Putamen (tissue), 1 donor: ENCODE measurements at places on chromosomes 11 and 22.
A peak's percentile ranks its signal among the peaks of the same experiment; 100 is the strongest.

DNA sequence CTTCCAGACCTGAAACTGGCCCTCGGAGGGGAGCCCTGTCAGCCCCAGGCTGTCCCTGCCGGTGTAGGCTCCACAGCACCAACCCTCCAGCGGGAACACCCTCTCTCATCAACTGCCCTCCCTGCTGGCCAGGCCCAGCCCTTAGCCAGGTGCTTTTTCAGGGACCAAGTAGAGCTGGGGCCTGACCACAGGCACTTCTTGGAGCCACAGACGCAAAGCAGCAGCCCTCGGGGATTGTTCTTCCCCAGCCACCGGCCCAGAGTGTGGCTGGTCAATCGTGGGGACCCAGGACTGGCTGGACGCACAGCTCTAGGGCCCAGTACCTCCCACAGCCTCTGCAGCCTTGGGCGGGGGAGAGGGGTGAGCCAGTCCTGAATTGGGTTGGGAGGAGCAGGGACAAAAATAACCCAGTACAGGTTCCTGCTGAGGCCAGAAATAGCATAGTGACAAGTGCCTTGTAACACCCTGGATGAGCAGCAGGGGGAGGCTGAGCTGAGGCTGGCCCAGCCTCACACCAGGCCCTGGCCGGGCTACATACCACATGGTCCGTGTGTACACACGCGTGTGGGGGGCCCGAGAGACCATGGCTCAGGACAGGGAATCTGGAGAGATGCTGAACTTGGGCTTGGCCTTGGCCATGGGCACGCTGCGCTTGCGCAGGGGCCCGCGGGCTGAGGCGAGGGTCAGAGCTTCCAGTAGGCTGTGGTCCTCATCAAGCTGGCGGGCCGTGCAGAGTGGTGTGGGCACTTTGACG lies 2.0 kb downstream of the KCNJ11 start:
- DNase-seq, result peak; percentile 58

GRCh38 chr11:35012467-35013191 lies 96.2 kb downstream of the PDHX start:
- no peak for DNase-seq

- DNase-seq, result no peak
Observed at GRCh38 chr11:62682518-62682917, 3.6 kb upstream of the UBXN1 start.

- DNase-seq, result no peak
Observed at GRCh38 chr11:34242037-34242625, 115.7 kb downstream of the ABTB2 start.

DNA sequence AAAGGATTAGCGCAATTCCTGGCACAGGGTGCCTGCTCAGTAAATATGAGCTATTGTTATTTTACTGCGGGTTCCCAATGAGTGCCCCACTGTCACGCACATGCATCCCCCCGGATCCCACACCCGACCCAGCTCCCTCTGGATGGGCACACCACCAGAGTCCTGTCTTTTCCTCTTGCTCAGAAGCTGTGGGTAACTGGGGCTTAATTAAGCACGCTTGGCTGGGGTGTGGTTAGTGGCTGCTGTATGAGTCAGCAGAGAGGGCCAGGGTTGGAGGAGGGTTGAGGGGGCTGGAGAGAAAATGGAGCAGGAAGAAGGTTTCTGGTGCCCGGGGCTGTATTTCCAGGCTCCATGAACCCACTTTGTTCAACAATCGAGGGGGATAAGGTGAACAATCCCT lies 30.3 kb upstream of the NECTIN1 start:
- DNase-seq, result no peak

DNA sequence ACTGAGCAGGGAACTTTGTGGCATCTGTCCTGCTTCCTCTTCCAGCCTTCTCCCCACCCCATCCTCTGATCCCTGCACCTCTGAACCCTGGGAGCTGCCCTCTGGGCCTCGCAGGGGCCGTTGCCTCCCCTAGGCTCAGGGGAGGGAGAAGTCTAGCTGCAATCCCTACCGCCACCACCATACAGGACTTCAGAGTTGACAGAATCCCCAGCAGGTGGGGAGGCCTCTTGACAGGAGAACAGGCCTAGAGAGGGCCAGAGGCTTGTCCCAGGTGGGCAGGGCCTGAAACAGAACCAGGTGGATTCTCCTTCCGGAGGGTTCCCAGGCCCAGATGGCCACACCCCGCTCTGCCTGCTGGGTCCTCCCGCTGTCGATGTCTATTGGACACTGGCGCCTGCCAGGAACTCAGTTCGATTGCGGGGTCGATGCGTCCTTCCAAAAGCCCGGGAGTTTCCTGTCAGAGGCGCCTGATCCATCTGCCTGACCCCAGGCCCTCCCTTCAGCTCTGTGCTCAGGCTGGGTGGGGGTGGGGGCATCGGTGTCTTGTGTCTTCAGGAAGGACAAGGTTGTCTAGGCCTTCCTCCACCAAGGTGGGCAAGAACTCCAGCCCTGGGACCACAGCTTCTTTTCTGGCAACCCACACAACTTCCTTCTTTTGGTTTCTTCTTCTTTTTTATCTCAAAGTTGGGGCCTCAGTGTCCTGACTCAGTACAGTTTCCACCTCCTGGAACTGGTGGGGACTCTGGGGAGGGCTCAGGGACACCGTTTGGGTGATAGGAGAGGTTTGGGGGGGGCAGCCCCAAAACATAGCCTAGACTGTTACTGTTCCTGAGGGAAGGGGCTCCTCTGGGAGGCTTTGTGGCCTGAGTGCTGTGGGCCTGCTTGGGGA lies 6.4 kb downstream of the STARD10 start:
- no peak for DNase-seq

- DNase-seq, result no peak
Observed at GRCh38 chr11:28535677-28536076, 427.5 kb downstream of the METTL15 start.

DNA sequence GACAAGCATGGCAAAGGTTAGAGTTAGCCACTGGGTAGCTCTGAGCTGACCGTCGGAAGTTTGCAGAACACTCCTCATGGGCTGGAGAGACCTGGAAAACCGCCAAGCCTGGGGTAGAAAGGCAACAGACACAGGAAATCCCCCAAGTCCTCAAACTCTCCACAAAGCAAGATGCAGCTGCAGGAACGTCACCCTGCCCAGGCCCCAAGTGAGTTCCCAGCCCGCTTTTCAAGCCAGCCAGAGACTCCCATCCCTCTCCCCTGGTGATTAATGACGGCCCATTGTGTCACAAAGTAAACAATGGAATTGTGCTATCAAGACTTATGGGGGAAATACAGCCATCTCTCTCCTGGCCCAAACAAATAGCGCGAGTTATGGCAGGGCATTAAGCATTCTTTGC lies 633.0 kb downstream of the TBC1D22A start:
- no peak for DNase-seq

DNA sequence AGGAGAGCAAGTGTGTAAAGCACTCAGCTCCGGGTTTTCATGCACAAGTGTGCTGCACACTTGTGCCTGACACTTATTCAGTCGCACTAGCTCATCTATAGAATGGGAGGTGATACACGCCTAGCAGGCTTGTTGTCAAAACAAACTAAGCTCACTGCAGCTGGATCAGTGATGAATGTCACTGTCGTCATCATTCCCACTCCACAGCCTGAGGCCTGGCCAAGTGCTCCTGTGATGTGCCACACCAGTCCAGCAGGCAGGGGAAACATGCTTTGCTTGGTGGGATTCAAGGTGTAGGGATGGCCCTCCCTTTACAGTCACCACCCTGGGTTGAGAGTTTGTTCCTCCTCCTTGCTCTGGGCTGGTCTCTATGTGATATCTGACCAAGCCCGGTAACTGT lies 6.8 kb downstream of the MPST start:
- no peak for DNase-seq
